Mesenchymal stem cell (in vitro differentiated cells and primary cell): ENCODE measurements at places on chromosomes 2 and 18.
A peak's percentile ranks its signal among the peaks of the same experiment; 100 is the strongest.

DNA sequence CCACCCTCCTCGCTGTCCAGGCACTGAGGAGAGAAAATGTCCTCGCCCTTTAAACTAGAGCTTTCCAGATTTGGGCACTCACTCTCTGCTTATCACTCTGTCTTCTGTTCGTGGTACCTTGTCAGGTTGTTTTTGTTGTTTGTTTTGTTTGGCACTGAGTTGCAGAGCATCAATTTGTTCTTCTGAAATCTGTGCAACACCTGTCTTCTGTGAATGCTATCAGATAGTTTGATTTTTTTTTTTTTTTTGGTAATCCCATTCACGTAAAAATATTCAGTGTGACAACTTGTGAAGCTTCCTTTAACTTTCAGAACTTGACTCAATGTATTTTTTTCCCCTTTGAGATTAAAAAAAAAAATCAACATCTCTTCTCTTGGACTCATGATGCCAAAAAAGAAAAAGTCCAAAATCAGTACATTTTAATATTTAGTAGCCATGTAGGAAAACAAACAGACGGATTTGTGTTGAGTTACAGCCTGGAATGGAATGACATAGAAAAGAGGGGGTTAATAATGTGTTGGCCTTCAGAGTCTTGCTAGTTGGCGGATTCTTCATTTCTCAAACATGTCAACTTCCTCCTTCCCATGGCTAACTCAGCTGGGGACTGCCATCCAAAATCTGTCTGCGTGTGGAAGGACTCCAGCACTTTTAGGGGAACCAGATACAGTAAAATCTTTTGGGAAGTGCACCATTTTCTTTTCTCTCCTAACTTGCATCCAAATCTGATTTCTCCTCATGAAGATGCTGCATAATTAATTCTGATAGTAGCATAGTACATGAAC, 1.6 kb downstream of the TMEM178A start:
- DNase-seq = no peak

DNA sequence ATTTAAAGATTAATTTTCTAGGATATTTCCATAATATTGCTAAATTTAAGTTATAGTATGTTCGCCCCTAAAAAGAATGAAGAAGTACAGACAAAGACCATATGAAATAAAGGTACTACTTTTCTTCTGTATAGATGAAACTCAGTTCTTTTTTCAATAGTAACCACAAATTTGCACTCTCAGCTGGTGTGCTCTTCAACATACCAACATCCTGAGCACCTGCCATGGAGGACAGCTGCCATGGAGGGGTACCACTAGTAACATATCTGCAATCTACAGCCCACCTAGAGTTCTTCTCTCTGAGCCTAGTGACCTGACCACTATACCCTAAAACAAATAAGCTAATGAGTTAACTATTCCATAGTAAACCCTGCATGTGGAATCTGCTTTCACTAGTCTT, 36.8 kb upstream of the ERCC3 start:
- DNase-seq = no peak

- DNase-seq = peak; percentile 88
Observed at GRCh38 chr18:73235491-73235890, 367.7 kb upstream of the NETO1 start.

GRCh38 chr18:48889981-48890762, 60.6 kb downstream of the SMAD7 start:
- DNase-seq = no peak

DNA sequence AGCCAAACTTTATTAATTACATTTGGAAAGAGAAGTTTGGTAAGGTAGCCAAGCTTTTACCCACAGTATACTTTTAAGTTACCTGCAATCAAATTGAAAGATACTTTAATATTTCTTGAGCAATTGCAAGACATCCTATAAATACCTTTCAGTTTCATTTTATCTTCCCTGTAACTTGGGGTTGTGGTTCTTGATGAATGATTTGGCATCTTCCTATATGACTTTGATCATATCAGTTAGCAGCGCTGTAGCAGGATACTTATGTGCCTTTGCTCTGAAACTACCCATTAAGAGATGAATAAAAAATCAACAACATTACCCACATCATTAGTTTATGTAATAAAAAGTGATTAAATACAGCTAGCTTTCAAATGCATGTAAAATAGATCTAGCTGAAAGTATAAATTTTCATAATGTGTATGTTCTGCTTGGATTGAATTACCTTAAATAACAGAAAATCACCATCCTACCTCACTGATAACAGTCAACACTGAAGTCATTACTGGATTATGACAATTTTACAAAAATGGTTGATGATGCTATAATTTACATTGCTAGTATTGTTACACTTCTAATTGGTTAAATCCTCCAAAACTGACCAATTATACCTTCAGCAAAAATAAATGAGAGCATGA, 50.4 kb downstream of the MMADHC start:
- no peak for DNase-seq

DNA sequence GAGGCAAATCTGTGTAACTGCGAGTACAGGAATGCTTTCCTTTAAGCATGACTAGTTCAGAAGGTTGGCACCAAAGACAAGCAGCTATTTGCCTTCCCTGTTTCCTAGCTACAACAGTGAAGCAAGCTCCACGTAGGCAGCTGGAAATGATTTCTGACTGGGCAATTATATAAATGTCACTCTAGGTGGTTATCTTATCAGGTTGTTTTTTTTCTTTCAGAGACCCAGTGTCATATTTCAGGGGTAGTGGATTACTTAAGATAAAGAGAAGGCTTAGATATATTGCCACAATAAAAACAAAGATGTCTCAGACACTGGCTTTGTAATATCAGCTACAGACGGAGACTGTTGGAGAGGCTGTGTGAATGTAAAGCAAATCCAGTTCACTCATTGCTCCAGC, 748.9 kb upstream of the NXPH2 start:
- no peak for DNase-seq

GRCh38 chr2:133266041-133266925, 302.0 kb downstream of the NCKAP5 start:
- no peak for DNase-seq

DNA sequence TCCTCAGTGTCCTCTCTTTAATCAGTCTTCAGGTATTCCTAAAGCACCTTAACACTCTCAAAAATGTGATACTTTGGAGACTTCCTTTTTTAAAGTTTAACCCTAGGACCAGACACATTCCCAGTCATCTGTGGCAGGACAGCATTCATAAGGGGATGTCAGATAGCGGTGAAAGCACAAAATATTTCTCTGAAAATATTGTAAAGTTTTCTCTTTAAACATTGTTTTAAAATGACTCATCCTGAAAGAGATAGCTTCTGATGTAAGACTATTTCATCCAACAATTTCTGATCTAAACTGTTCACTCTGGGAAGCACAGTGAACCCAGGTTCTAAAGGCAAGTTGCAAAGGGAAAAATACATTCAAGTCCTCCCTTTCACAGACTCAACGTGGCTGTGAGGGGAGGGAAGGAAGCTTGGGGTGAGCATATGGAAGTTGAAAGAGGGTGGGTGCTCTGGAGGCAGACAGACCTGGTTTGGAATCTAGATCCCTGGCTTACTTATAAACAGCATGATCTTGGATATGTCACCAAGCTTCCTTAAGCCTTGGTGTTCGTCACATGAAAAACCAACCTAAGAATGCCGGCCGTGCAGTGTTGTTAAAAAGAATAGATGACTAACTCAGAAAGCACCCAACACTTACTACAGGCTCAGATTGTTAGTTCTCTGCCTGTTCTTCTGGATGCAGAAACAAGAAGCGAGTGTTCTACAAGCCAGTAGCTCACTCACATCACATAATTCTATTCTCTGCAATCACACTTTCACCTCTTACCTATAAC, 12.1 kb downstream of the GALNT14 start:
- no peak for DNase-seq

GRCh38 chr2:161138429-161138828, 21.8 kb upstream of the TANK start:
- DNase-seq = no peak

DNA sequence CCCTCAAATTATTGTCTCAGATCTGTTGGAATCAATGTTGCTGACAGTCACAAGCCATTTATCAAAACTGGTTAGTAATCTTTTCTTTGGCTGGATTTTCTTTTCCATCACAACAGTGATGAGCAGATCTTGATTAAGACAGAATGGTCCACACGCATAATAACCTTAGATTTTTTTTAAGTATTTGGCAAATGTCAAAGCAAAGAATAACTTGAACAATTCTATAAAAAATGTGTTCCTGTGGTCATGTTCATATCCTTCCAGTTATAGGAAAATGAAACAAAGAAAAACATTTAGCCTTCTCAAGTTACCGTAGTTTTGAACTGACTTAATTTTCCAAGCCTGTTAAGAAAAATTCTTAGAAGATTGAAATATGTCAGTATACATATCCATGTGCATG, 659.9 kb upstream of the ID2 start:
- DNase-seq = no peak

GRCh38 chr2:239060676-239061075, 212.8 kb downstream of the TWIST2 start:
- no peak for DNase-seq

DNA sequence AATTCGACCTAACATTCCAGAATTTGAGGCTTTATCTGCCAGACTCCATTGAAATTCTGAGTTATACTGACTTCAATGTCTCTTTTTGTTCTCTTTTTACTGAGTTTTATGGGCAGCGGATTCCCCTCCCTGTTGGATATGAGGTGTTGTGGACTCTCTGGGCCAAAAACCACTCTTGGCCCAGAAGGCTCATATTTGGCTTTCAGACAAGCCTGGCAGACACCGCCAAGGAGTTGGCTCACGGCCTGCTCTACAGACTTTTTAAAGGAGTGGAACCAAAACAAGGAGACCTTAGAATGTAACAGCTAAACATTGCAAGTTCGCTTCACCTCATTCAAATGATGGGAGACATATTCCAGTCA, 206.4 kb upstream of the NCKAP5 start:
- DNase-seq = no peak

GRCh38 chr2:235713189-235713588, 219.3 kb downstream of the AGAP1 start:
- no peak for DNase-seq

- DNase-seq = peak; percentile 95
Observed at GRCh38 chr2:215435870-215436704, at the start of gene FN1. Gene FN1, minus strand, starts transcription at chr2:215436068. Its CDS starts 266 bp downstream, at chr2:215435802.

- no peak for DNase-seq
Observed at GRCh38 chr2:174138161-174138560, 110.2 kb downstream of the OLA1 start.

GRCh38 chr2:25877431-25878360, 591 bp downstream of the ASXL2 start:
- DNase-seq = peak; percentile 86

GRCh38 chr2:210004881-210005280, 2.4 kb downstream of the RPE start:
- no peak for DNase-seq

- DNase-seq = no peak
Observed at GRCh38 chr2:165162466-165162865, 41.4 kb downstream of the SCN3A start.

DNA sequence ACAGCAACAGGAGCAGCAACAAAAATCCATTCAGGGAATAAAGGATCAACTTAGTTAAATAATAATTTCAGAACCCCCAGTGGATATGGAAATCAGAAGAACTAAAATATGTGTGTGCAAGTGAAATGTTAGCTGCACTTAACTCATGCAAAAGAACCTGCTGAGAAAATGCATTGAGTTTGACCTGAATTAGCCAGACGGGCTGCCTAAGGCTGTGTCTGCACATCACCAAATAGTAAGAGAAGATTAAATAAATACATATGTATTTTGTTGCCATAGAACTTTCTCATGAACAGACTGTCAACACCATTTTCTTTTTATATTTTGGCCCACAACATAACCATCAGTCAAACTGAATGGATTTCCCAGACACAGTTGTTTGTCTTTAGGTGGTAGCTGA, 262.0 kb upstream of the PIK3C3 start:
- no peak for DNase-seq

- DNase-seq = no peak
Observed at GRCh38 chr2:197266477-197266876, 44.1 kb downstream of the ANKRD44 start.

DNA sequence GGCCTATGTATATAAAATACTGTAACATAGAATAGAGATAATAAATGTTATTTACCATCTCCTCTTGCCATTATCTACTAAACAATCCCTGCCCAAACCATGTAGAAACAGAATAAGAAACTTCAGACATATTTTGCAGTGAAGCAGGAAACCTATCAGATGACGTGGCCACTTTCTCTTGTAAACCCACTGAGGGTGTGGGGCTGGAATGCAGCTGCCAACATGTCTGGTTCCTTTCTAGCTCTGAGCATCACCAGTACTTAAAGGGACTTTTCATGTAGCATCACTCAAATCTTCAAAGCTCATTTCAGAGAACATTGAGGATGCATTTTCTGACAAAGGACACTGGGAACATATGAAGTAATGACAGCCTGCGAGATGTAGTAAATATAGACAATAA, 251.8 kb downstream of the LPIN1 start:
- peak; percentile 61 for DNase-seq

DNA sequence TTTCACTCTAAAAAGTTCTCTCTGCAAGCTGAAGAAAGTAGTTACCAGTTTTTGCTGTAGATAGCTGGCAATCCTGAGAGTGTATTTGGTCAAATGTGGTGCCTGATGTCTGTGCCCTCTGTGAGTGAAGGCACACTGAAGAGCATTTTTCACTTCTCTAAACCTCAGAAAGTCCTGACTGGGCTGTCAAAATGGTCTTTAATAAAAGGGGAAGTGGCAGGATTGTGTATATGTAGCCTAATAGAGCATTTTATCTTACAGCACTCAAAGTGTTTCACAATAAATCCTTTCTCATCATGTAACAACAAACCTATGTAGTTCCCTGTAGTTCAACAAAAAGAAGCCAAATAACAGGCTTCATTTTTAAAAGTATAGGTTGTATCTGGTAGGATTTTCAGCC, 1552.3 kb upstream of the SLC39A10 start:
- DNase-seq = no peak

DNA sequence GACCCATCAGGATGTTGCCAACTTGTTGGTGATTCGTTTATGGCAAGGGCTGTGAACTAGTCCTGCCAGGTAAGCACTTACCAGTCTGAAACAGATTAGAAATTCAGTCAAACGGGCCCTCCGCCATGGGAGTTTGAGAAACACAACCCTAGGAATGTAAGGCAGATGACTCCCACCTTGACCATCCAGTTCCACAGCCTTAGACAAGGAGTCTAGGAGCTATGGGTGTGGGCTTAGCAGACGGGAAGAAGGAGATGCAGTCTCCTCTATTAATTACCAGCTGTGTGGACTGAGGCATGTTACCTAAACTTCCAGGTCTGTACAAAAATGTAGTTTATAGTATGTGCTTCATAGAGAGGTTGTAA, 319.4 kb upstream of the NCKAP5 start:
- no peak for DNase-seq
